ENCODE measurements at places on chromosomes 11 and 22.

GRCh38 chr11:127627629-127628457 is 627.3 kb upstream of the KIRREL3 start:
- DNase-seq = no peak

DNA sequence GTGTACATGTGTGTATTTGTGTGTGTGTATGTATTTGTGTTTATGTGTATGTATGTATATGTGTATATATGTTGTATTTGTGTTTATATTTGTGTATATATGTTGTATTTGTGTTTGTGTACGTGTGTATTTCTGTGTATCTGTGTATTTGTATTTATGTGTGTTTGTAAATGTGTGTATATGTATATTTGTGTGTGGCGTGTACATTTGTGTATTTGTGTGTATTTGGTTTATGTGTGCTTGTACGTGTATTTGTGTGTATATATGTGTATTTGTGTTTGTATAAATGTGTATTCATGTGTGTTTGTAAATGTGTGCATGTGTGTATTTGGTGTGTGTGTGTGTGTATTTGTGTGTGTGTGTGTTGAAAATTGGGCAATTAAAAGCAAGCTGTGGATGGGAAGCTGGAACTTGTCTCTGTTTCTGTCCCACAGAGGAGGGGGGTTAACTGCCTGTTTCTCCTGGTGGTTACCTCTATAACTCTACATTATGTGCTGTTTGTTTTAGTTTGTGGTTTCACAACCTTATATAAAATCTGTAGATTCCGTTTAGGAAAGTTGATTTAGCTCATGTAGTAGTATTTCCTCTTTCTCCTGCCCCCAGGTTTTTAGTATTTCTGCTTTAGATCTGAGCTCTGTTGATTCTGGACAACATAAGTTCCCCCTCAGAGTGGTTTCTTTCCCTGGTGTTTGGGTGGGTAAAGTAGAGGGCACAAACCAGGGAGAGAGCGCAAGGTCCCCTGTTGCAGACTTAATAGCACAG is 28.9 kb downstream of the AP2A2 start:
- DNase-seq = no peak

- DNase-seq = no peak
These were observed 44.2 kb upstream of the MICAL2 start for GRCh38 chr11:12066056-12066798.

- no peak for DNase-seq
These were observed 93.2 kb downstream of the PKNOX2 start for GRCh38 chr11:125257751-125258150.

DNA sequence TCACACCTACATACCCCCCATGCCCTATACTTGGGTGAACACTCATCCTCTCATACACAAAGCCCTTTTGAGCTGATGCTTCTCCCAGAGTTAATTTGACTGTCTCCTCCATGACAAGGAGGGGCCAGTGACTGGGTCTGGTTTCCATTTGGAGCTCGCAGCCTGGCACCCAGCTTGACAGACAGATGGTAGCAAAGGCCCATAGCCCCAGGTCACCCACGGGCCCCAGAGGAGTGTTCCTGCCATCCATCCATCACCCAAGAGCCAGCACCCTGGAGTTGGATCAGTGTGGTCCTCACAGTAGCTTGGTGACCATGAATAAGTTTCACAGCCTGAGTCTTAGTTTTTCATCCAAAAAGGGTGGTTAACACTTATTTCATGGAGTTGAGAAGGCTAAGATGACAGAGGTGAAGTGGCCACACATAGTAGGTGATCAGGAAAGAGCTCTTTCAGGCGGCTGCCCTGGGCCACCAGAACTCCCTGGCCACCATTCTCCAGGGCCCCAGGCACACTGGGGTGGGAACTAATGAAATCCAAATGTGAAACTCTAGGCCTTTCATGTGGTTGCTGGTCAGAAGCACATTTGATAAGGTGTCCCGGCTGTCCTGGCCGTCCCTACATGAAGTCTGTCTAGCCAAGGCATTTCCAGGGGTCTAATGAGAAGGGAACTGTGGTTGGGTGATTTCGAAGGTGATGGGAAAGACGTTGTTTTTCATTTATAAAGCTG is 42.4 kb downstream of the LIF start:
- DNase-seq = no peak

- DNase-seq = no peak
These were observed 78.9 kb upstream of the SPON1 start for GRCh38 chr11:13883589-13883988.

DNA sequence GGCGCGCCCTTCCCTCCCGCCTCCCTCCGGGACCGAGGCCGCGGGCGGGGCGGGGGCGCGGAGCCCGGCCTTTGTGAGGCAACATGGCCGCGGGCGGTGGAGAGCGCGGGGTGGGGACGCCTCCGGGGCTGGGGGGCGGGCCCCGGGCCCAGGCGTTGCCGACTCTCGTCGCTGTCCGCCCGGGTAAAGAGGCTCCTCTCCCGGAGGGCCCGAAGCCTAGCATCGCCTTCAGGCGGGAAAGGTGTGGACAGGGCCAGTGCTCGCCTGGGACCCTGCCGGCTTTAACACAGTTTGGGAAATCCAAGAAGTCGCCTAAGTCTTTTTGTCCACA is 369 bp downstream of the DGCR8 start:
- DNase-seq = peak; percentile 60

DNA sequence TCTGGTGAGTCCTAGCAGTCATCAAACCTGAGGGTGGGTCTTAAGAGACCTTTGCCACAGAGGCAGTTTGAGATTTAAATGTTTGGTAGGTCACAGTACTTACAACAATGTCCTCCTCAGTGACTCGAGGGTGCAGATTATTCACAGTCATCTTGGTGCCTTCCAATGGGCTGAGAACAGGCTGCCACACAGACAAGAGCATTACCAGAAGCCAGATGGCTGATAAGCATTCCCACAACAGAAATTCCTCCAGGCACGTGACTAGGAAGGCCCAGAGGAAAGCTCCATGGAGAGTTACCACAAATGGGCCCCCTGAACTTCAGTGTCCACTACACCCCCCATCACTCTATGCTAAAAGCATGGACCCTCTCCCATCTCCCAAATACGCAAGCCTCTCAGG is 19.2 kb downstream of the POLDIP3 start:
- no peak for DNase-seq

DNA sequence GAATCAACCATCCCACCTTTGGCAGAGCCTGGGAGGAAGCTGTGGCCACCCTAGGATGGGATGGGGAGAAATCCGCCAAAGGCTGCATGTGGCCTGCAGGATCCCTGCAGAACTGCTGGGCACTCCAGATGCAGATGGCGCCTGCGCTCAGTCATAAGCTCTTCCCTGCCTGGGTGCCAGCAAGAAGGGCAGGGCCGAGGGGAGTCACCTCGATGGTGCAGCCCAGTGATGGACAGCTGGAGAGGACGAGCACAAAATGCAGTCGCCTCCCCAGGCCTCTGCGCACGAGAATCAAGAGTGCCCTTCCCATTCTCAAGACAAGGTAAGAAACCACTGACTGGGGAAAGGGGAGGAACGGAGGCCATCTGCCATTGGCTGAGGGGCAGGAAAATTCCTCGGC is 693.6 kb downstream of the TBC1D22A start:
- DNase-seq = no peak

Measured in effector CD4-positive, alpha-beta T cell (primary cell).